Activated T-helper 1 cell treated with anti-CD3 and anti-CD28 coated beads, Interleukin-12 subunit alpha, Interleukin-12 subunit beta, Interleukin-2, Interleukin-4 antibody, amounts not matched to agents 30 ng/mL and 10 ng/mL and 1 ng/mL, durations not matched to agents 14 hours and 24 hours and 36 hours (primary cell): ENCODE measurements at places on chromosomes 6 and 20.

DNA sequence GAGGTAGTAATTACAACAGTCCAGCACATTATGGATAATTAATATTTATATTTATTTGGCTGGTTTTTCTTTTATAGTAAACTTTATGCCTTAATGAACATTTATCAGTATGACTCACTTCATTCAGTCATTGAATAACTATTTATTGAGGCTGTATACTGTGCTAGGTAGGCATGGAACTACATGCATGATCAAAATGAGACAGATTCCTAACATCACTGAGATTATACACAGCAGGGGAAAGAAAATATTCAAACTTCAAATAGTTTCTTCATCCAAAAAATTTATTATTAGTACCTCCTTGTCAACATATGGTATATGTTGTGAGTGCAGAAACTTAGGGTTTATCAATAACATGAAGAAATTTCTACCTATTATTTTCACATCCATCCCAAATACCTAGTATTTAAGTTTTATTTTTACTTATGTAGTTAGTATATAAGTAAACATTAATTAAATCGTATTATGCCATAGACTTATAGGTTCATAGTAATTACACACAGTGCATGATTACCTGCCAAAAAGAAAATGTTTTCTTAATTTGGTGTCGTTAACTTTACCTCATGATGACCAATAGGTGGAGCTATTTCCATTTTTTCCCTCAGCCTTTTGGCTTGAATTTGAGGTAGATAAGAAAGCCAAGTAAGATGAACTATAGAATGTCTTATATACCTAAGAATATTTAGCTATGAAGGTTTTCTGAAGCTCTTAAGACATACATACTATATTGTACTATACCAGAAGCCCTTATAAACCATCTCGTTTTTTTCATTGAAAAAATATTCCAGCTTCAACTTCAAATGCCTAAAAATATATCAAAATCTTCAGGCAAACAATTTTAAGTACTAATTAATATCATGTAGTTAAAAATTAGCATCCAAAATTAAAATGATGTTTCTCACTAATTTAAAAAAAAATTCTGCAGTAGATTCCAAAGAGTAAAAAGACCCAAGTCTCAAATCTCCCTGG is 12.5 kb upstream of the TMEM30A start:
- no peak for DNase-seq

DNA sequence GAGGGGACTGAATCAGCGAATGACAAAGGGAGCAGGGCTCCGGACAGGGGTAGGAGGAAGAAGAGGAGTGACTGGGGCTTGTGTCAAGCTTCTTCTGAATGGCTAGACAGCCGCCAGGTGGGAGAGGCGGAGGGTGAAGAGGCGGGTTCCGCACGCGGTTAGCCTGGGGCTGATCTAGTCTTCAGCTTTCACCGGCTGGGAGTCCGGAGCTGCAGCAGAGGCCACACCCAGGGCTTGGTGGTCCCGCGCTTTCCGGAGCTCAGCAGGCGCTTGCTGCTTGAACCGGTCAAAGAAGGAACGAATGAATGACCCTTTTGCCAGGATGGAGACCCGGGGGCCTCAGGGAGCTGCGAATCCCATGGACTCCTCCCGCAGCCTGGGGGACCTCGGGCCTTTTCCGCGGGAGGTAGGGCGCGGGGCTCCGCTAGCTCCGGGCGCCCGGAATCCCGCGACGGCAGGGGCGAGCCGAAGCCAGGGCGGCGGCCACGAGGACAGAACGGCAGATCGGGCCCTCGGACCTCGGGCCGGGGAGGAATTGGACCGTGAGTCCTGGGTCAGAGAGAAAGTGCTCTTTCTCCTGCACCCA is at the start of gene C6orf141:
Gene C6orf141, plus strand, starts transcription at position 177 of the 586 bp plus-strand sequence. Its CDS starts 125 bp downstream, at position 302.
- no peak for DNase-seq

DNA sequence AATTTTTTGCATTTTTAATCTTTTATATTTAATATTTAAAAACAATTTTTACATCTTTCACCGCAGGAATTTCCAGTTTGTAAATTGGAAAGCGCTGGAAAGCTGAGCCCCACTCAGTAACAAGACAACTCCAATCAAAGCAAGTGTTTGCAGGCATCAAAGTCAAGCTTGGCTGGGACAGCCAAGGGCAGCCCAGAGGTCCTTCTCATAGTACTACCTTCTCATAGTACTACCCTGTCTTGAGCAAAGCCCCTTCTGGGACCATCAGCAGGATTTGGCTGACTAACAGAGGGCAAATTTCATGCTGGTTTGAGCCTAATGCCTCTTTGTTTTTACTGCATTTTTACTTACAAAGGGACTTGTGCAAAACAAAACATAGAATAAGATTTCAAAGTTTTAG is 228.3 kb downstream of the SIM1 start:
- no peak for DNase-seq

GRCh38 chr20:19911810-19912382 is 105.3 kb upstream of the NAA20 start:
- DNase-seq = no peak

- DNase-seq = no peak
Observed at GRCh38 chr6:13304101-13304500, 24.2 kb downstream of the TBC1D7 start.

DNA sequence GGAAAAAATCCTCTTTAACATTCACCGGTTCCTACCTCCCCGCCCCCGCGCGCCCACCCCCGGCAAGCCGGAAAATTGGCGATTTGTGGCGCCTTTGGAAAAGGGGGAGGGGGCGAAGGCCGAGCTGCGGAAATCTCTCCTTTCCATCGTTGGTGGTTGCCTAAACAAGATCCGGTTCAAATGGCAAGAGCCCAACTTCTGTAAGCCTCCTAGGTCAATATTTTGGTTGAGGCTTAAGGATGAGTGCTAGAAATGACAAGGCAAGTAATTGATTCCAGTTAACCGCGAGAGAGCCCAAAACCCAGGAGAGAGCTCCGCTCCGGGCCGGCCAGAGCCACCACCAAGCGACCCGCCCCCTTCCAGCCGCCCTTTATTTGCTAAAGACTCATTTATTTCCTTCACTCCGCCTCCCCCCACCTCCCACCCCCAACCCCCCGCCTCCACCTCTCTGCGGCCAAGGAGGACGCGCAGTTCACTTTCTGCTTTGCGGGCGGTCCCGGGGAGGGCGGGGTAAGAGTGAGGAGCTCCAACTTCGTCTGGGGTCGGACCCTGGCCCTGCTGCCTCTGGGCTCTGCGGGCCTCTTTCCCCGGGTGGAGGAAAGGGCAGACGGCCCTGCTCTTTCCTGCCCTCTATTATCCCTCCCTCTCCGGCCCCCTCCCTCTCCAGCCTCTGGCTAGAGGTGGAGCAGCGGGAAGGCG is 838 bp upstream of the NKX2-2 start:
- DNase-seq = no peak

DNA sequence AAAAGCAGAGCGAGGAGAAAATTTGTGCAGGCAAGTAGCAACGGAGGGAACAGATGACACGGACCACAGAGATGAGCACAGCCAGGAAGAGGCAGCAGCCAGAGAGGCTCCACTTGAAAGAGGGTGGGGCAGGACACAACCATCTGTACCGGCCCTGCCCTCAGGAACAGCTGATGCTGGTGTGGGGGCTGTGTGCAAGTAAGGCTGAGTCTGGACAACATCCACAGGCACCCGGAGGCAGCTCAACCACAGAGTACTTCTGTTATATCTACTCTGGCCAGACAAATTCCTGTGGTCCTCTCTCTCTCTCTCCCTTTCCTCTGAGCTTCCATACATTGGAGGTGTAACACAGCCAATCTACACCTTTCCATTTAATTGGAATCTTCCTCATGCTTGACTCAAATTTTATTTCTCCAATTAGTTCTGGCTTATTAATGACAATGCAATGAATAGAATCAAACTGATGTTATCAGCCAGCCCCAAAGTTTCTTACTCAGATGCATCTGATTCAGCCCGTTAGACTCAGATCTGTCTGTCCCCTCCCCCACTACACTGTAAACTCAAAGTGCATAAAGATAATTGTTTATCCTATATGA is 24.9 kb downstream of the KIF13A start:
- no peak for DNase-seq

- no peak for DNase-seq
Observed at GRCh38 chr6:72425003-72425681, 196.7 kb upstream of the KCNQ5 start.

DNA sequence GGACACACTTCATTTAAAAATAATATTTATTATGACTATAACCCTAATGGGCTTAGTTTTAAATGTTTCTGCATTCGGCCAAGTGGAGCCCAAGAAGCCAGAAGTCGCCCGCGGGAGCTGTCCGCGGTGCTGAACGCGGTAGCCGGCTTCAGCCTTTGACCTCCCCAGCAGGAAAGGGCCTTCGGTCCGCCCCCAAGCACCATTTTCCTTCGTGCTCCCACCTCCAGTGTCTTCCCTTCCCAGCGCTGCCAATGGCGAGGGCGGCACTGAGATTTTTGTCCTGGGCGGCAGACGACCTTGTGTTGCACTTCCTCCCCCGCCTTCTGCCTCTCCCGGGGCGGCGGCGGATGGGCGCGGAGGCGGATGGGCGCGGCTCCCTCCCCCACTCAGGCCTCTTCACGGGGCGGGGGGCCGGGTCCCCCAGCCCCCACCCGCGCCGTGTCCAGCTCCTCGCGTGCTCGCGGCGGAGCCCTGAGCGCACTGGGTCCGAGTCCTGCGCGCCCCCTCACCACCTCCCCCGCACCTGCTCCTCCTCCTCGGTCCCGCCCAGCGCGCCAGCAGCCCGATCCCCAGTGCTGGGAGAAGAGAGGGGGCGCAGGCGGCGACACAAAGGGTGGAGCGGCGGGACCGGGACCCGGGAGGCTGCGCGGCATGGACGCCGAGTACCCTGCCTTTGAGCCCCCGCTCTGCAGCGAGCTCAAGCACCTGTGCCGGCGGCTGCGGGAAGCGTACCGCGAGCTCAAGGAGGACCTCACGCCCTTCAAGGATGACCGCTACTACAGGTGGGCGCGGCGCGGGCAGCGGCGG is 23.6 kb upstream of the TMEM181 start:
- peak; percentile 62 for DNase-seq

GRCh38 chr6:159438106-159438505 is 254.9 kb downstream of the SOD2 start:
- no peak for DNase-seq

GRCh38 chr20:51312480-51312783 is 230.1 kb downstream of the NFATC2 start:
- no peak for DNase-seq

GRCh38 chr6:126574301-126574700 is 234.4 kb downstream of the CENPW start:
- DNase-seq = no peak

- peak; percentile 51 for DNase-seq
Observed at GRCh38 chr6:136791296-136792094, 782 bp downstream of the MAP3K5 start.

DNA sequence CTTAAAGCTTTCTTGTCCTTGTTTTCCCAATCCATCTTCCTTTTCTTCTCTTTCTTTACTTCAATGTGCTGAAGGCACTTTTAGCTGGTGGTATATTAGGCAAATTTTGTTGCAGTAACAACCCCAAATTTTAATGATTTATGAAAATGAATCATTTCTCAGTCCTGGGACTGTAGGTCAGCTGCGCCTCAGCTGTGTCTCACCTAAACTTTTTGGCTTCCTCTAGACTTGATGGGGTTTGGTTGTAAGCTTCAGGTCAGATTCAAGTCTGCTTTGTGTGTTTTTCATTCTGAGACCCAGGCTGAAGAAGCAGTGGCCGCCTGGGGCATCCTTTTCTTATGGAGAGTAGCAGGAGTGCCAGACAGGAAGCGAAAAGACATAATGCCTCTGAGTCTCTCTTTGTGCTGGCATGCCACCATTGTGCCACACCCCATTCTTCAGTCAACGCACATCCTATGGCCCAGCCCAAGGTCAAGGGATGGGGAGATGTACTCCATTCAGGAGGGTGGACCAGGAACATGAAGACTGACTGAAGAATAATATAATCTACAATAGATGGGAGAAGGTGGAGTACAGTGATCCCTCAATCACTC is 28.9 kb upstream of the CD83 start:
- DNase-seq = no peak

GRCh38 chr6:142695016-142695415 is 250.0 kb downstream of the HIVEP2 start:
- DNase-seq = no peak

DNA sequence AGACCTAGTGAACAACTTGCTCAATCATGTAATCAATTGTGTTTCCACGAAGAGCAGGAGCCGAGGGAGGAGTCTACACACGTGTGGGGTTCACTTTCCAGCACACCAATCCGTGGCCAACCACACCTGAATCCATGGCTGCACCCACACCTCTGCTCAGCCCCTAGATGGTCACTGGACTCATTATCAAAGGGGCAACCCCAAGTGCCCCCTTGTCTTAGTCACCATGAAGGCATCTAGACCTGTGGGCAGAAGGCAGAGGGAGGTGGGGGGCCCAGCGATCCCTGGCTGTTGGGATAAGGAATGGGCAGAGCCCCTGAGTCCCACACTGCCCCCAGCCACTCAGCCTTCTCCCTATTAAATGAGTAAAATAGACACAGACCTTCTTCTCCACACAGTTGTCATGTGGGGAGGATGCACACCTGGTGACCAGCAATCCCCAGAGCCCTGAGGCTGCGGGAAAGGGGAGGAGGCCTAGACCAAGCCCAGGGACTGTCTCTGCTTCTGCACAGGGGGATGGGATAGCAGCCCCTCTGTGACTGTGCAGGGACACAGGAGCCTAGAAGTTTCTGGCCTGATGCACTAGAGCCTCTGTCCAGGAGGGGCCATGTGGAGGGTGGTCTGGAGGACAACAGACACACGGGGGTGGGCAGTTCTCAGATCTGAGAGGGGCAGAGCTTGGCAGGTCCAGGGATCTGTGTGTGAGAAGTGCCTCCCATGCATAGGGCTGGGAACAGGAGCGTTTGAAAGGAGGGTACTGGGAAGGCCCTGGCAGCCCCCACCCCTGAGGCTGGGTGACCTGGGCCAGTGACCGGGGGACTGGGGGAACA is 1.9 kb upstream of the RAET1L start:
- DNase-seq = no peak

- no peak for DNase-seq
Observed at GRCh38 chr20:50328222-50328979, 137.8 kb downstream of the CEBPB start.

- DNase-seq = no peak
Observed at GRCh38 chr6:25042984-25043725, 107.4 kb upstream of the RIPOR2 start.

DNA sequence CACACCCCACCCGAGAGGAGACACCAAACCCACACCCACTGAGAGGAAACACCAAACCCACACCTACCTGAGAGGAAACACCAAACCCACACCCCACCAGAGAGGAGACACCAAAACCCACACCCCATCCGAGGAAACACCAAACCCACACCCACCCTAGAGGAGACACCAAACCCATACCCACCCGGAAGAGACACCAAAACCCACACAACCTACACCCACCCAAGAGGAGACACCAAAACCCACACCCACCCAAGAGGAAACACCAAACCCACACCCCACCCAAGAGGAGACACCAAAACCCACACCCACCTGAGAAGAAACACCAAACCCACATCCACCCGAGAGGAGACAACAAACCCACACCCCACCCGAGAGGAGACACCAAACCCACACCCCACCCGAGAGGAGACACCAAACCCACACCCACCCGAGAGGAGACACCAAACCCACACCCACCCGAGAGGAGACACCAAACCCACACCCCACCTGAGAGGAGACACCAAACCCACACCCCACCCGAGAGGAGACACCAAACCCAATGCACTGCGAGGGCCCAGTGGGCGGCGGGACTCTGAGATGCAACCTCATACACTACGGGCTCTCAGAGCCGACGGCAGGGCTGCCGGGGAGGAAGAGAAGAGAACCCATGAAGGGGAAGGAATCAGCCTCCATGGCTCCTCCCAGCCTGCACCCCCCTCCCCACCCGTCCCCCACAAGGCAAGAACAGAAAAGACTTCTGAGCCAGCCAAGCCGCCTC is 83.3 kb downstream of the TAF4 start:
- DNase-seq = no peak

- no peak for DNase-seq
Observed at GRCh38 chr20:62792940-62793756, 3.1 kb upstream of the MRGBP start.

GRCh38 chr6:101730954-101731353 is 337.4 kb downstream of the GRIK2 start:
- no peak for DNase-seq
